Activated CD8-positive, alpha-beta memory T cell treated with anti-CD3 and anti-CD28 coated beads for 1 hour (primary cell): ENCODE measurements at places on chromosomes 4 and X.

DNA sequence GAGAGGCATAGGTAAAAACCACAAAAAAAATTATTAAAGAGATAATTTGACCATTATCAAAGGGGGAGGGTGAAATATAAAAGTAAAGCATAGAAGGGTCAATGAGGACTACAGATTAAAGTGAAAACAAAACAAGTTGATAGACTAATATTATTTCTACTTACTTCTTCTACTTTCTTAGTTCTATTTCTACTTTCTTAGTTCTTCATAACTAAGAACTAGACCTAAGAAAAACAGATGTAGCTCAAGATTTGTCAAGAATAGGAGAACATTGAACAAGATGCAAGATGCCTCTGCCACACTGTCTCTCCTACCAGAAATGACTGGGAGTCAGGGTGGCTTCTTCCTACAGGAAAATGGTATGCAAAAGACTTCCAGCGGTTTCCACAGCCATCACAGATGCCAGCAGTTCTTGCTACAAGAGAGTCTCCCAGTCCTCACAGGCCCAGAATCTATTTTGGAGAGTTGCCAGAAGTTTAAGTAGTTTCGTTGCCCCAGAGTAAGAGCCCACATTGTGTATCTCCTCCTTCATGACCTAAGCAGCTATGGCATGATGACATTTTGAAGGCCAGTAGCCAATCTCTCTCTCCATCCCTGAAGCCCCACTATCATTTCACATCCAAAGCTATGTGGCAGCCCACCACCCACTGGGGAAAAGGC, 42.9 kb upstream of the DDX60 start:
- no peak for DNase-seq

DNA sequence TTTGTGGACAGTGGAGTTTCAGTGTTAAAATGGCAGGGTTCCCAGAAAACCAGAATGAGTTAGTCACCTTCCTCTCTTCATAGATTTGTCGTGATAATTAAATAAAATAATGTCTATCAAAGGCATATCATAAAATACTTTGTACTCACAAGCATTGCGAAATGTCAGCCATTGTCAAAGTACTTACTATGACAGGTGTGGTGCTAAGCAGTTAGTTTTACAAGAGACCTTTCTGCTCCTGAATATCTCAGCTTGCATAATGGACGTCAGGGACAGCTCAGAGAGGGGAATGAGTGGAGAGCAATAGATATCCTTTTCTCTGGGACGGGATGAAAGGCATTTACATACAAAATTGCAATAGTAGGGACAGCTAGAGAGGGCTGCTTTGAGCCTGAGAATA, 560.9 kb downstream of the KCNIP4 start:
- no peak for DNase-seq

- no peak for DNase-seq
These were observed 165.3 kb upstream of the DGKK start for GRCh38 chrX:50635817-50636365.

DNA sequence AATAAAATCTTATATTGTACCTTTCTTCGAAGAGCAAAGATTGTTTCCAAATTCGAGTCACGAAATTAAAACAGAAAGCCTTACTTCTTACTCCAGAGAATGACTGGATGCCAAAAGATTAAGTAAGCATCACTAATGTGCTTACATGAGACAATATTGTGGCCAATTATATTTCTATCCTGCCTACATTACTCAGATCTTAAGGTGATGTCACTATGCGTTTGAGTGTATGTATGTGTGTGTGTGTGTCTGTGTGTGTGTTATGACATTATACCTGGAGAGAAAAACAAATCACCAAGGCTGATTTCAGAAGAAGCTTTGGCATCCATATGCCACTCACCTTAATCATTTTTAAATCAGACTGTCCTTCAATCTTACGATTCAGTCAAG, 556.3 kb downstream of the PPARGC1A start:
- DNase-seq, result no peak

DNA sequence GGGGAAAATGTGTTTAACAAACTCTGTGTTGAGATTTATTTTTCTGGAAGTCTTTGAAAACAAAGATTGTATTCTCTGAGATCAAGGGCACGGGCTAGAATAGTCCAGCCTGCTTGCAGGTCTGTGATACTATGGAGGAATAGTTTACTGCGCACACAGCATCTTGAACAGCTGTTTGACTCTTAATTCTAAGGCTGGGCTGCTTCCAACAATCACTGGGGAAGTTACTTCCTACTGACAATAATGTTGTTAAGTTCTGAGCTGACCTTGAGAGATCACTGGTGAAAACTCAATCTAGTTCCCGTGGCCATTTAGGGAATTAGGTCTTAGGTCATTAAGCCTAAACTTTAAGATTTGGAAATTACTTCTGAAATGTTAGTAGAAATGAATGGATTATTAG, 416.1 kb upstream of the FTHL17 start:
- no peak for DNase-seq

GRCh38 chr4:13891544-13891939, 264.0 kb upstream of the BOD1L1 start:
- no peak for DNase-seq
